ENCODE measurements at places on chromosomes 4 and X. TPM values are rescaled to one million over a fixed set of nuclear protein-coding genes. Genes with fewer than 3 reads are reported as not detected.

SMIM10L2A gene
- total RNA-seq: not detected

ZNF157 gene
- total RNA-seq: not detected

SPIN2A gene
- 0.18 TPM for total RNA-seq

ASB12 gene
- not detected for total RNA-seq

VSIG4 gene
- total RNA-seq: not detected

DHRSX gene
- 26.4 TPM for total RNA-seq
